ENCODE measurements at places on chromosomes 7 and 10.

DNA sequence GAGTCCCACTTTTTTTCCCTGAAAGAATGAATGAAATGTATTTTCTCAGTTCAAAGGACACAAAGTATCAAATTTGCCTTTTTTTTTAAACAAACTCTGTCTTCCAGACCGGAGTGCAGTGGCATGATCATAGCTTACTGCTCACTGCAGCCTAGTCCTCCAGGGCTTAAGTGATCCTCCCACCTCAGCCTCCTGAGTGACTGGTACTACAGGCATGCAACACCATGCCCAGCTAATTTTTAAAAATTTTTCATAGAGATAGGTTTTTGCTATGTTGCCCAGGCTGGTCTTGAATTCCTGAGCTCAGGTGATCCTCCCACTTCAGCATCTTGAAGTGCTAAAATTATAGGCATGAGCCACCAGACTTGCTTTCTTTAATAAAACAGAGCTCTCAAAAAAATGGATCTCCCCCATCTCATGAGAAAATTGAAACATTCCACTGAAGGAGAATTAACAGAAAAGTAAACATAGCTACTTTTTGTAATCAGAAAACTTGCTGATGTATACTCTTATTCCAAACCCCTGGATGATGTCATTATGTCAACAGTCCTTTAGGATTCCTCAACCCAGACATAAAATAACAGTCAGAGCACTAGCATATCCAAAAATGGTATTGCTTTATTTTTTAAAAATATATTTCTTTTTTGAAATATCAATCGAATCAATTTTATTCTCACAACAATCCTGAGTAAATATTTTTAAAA is 12.3 kb upstream of the TRDMT1 start:
- no peak for DNase-seq

GRCh38 chr7:112023786-112024185 is 182.4 kb downstream of the DOCK4 start:
- no peak for DNase-seq

GRCh38 chr10:48465860-48466521 is 138.9 kb downstream of the ARHGAP22 start:
- no peak for DNase-seq

GRCh38 chr10:127067542-127068194 is 128.7 kb downstream of the INSYN2A start:
- DNase-seq: no peak

GRCh38 chr7:30285536-30286284 is 1.3 kb downstream of the ZNRF2 start:
- DNase-seq: peak; percentile 82

DNA sequence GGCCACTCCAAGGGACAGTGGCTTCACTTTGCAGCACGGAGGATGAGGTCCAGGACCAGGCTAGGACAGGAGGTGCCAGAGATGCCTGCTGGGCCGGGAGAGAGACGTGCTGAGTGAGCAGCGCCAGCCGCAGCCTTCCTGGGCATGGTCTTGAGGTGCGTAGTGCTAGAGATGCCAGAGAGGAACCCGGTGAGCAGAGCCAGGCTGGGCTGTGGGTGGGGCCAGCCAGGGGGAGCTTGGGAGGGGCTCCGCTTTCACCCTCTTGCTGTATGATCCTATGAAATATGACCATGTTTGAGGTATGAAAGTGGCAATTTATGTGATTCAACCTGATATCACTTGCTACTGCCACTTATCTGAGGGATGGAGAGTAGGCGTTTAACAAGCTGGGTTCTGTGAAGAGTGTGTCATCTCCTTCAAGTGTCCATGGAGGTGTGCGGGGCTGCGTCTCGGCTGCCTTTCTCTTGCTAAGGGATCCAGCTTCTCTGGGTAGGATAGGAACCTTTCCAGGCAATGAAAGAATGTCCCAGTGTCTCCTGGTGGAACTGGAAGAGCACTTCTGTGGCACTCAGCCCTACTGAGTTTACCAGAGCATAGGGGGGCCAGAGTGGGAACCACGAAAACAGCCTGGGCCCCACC is 518.4 kb upstream of the FOXK1 start:
- no peak for DNase-seq

GRCh38 chr7:116408166-116408565 is 91.4 kb upstream of the CAV2 start:
- DNase-seq: no peak

GRCh38 chr10:84538036-84538435 is 209.6 kb downstream of the CCSER2 start:
- no peak for DNase-seq

DNA sequence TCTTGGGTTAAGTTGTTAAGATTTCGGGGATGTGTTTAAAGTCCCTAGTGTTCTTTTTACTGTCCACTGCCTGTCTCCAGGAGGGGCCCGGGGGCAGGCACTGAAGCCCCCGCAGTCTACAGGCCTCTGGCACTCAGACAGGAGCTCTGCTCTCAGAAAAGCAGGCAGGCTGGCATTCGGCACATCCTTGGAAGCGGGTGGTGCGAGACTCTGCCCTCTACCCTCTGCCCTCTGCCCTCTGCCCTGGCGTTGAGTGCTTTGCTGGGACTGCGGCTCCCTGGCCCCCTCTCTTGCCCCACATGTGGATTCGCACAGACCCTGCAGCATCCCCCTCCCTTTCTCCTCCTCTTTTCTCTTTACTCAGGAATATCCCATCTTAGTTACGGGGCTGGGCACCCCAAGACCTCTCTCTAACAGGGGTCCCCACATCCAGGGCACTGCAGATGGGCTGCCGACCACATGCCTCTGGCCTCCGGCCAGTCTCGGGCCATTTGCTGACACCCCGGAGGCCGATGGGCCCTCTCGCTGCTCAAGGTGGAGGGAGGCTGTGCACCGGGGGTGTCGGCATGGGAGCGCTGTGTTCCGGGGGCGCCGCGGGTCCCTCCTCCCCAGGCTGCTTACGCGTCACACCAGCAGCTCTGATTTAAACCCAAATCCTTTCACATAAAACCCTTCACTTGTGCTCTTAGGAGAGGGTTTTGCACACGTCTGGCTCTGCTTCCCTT is 479.9 kb downstream of the DNAJB6 start:
- no peak for DNase-seq

DNA sequence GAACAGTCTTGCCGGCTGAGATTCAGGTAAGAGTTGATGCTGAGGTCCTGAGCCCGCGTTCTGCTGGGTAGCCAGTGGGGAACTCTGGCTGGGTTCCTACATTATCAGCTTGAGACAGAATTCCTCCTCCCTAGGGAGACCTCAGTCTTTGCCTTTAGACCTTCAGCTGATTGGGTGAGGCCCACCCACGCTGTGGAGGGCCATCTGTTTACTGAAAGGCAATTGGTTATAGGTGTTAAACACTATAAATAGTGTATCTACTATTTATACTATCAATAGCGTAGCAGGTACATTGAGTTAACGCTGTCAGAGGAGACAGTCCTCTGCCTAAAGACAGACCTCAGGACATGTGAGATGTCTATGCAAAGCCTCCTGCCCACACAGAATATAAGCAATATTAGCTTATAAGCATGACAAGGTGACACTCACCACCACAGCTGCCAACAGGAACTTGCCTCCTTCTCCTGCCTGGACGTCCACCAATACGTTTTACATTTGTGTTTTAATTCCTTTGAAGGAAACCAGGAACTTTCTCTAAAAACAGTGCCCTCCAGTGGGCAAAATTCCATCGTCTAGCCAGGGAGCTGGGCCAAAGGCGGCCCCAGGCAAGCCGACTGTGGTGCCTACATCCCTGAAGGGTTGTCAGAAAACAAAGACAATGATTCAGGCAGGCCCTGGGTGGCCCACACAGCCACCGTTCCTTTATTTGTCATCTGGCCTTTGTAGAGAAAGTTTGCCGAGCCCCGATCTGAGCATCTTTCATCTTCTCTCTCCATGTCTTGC is 58.8 kb downstream of the INSIG1 start:
- peak; percentile 13 for DNase-seq

DNA sequence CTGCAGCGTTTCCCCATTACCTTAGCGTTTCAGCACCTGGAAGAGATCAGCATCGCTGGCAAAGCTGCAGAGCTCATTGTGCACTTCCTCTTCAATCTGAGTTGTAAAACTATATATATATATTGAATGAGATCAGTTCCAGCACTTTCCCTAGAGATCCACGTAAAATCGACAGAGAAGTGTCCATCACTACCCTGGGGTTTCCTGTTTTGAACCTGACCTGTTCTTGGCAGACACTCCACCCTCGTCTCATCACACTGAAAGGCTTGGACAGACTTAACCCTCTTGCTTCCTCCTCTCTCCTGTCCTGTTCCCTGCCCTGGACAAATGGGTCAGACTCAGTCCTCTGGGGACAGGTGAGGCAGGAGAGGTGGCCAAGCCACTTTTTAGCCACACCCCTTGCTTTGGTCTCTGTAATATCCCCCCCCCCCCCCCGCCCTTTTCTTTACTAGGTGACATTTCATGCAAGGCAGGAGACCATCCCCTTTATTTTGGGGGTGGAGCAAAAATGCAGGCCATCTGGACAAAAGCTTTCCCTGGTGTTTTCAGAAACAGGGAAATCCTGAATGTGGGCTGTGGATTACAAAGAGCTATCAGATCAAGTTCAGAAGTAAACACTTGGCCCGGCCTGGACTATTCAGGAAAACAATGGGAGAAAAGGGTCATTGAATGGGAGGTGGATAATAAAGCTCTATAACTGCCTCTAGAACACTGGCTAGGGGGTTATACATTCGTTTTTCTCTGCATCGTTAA is 83.7 kb upstream of the KDM7A start:
- DNase-seq: no peak

DNA sequence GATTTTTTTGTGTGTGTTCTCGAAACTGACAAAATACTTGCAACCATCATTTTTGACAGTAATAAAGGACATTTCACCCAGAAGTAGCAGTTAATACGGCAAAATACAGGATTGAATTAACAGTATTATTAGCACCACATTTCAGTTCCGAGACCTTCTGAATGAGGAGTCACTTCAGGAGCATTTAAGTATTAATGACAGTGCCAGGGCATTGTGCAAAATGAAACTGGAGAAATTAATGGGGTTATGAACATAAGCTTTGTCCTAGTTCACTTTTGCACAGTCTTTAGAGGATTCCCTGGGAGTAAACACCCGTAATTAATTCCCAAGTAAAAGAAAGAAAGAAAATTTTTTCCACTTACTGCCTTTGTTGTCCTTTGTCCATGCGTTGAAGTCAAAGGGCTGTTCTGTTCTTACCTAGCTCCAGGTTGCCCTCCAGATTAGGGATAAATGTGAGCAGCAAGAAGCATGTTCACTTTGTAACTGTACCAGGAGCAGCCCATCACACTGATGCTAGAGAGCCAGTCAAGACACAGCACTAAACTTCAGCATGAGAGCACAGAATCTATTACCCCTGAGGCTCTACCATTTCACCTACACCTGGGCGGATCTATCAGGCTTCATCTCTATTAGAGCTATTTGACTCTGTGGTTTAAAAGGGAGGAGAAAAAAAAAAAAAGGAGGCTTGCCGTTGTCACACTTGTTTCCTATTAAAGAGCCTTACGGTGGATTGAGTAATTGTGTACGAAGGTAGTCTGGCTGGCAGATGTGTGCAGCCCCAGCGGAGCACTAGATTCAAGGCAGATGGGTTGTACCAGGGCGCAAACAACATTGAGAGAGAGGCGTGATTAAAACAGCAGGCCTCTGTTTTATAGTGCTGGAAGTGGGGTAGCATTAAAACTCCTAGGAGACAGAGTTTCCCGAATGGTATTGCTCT is 297.8 kb upstream of the SEMA3A start:
- DNase-seq: no peak

DNA sequence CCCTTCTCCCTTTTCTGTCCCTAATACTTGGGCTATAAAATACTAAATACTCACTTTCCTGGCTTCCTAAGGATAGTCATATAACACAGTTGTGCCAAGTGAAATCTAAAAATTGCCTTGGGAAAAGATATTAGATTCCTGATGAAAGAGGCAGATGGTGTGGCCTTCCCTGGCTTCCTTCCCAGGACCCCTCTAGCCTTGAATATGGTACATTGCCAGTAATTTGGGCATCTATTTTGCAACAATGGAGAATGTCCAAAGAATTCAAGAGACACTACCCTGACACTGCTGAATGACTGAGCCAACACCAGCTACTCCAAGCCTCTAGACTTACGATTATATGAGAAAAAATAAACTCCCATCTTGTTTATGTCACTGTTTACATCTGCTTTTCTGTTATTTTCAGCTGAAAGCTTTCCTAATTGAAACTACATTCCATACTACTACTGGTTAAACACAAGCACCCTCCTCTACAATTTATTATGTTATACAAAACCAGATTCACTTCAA is 17.9 kb downstream of the COPG2 start:
- no peak for DNase-seq

- DNase-seq: peak; percentile 41
These were observed 1.4 kb downstream of the BCCIP start for GRCh38 chr10:125824736-125825135.

GRCh38 chr10:43078986-43079273 is 2.1 kb downstream of the RET start:
- peak; percentile 56 for DNase-seq

DNA sequence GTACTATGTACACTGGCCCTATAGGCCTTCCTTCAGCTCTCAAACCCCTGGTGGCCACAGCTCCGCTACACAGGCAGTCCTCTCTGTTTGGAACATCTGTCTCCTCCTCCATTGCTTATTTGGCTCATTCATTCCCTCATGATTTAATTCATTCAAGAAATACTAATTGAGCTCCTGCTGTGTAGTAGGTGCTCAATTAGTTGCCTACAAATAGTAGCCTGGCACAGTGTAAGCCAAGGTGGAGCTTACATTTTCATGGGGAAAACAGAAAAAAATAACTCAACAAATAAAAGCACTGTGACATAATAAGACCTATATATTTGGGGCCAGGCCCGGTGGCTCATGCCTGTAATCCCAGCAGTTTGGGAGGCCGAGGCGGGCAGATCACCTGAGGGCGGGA is 3.4 kb upstream of the FIS1 start:
- no peak for DNase-seq

DNA sequence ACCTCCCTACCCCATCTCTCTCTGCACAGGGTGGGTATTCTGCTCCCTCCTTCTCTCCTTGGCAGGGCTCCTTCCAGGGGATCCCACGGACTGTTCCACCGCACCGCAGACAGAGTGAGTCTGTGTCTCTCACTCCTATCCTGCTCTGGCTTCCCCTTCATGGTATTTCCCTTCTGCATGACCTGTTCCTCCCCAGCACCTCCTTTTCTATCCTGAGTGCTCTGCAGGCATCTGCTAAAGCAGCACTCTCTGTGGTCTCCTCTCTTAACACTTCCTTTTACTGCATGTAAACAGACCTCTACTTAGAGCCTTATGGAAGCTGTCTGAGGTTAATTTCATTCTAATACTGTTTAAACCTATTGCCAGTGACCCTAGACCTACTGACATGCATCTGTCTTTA is 171.5 kb downstream of the CCSER2 start:
- DNase-seq: no peak

Data from OCI-M1 (cell line).